ENCODE measurements at places on chromosomes 12 and 14.

DNA sequence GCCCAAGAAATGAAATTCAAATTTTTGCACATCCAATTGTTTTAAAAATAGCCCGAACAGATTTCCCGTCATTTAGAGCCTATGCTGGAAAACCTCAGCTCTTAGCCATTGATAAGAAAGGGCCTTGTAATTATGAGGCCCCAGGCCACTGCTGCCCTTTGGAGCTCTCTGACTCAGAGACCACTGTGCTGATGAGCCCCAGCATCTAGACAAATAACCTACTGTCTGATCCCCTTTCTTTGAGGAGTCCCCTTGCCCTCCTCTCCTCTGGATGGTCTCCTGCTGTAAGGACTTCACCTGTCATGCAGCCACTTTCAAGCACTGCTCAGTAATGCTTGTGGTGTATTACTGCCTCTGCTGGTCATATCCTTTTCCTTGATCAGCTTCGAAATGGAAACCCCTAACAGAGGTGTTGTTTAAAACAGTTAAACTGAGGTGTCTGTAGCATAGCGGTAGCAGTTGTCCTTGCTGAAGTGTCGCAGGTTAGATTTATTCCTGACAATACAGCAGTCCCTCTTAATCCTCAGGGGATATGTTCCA is 159.9 kb upstream of the SRRM4 start:
- DNase-seq = no peak

- no peak for DNase-seq
Measured at GRCh38 chr12:124779161-124780141, 84.2 kb downstream of the SCARB1 start.

GRCh38 chr14:27372771-27373170 is 774.9 kb upstream of the NOVA1 start:
- DNase-seq = no peak

- no peak for DNase-seq
Measured at GRCh38 chr14:66709291-66709690, 201.3 kb downstream of the GPHN start.

DNA sequence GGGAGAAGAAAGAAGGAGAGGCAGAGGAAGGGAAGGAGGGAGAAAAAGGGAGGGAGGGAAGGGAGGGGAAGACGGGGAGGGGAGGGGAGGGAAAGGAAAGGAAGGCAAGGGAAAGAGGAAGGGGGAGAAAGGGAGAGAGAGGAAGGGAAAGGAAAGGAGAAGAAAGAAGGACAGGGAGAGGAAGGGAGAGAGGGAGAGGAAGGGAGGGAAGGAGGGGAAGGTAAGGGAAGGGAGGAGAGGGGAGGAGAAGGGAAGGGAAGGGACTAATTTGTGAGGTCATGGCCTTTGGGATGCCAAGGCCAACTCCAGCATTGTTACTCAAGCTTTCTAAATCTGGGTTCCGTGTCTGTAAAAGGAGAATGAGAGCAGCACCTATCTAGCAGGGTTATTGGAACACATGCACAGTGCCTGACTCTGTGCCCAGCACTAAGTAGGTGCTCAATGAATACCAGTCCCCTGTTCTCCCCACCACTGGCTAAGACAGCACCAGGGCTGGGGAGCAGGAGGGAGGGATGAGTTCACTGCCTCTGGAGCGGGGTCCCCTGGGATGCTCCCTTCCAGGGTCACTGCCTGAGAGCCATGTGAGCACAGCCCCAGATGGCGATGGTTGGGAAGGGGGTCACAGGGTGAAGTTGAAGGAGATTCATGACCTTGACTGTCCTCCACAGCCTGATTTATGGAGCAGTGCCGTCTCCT is 560.1 kb upstream of the TBX3 start:
- DNase-seq = no peak

DNA sequence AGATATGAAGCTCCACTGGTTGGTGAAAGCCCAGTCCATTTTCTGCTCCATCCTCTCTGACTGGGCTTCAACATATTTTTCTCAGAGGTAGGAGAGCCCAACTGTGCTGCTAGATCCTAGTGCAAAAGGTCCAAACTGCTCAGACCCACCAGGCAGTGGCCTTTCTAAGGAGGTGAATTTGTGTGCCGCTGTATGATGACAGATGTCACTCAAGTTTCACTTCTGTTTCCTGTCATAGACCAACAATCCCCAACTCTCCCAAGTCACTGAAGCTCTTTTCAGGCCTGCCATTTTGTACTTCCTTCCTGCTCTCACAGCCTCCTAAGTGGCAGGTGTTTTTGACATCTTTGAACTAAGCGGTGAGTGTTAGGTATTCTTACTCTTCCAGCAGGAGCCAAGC is 16.4 kb upstream of the RNASE4 start:
- DNase-seq = no peak
